Right renal cortex interstitium (tissue), 3 donors: ENCODE measurements at places on chromosomes 13 and 19. TPM values are rescaled to one million over a fixed set of nuclear protein-coding genes. Genes with fewer than 3 reads are reported as not detected.

DNA sequence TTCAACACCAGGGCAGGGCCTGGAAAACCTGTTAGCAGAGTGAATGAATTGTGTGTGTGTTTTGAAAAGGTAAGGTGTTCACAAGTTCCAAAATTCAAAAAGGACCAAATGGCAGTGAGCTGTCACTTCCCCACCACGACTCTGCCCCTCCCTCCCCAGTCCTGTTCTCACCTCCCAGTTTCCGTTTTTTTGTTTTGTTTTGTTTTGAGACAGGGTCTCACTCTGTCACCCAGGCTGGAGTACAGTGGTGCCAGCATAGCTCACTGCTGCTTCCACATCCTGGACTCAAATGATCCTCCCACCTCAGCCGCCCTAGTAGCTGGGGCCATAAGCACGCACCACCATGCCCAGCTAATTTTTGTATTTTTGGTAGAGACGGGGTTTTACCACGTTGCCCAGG is 20.3 kb upstream of the BCL3 start:
- no peak for DNase-seq

- DNase-seq: no peak
Measured at GRCh38 chr19:1400281-1401137, 833 bp downstream of the GAMT start.

DNA sequence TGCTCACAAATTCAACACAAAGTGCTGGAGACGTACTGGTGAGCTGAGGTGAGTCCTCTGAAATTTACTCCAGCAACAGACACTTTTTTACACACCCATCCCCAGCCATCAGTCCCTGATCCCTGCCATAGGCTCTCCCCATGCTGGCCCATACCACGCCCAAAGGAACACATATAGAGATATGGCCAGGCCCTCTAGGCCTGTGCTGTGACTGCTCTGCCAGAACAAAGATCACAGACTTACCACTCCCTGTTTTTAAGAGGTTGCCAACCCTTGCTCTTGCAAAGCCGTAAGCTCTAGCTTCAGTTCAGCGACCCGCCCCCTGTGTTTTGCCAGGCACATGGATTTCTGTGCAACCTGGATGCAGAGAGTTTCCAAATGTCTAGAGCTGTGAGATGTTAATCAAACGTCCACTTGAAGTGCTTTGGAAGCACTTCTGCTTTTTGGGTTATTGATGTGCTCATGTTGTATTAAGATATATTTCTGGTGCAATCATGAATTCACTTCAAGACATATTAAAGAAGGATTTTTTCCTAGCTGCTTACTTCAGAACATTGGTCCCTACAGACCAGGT is 59.7 kb downstream of the DLEU7 start:
- DNase-seq: no peak

- no peak for DNase-seq
Measured at GRCh38 chr19:49347835-49348234, 12.6 kb downstream of the CD37 start.

DNA sequence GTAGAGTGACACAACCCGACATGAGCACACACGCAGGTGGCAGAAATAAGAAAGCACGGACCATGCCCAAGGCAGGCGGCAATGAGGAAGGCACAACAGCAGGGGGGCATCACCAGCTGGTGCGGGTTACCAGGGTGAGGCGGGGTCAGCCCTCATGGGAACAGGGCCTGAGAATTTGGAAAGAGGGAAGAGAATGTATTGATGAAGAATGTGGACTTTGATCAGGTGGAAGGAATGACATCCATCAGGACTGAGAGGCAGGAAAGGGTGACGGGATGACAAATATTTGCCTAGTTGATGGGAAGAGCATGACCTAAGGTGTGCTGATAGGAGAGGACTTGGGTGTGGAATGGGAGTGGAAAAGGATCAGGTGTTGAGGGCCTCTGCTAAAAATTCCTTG is 177.5 kb downstream of the ABCC4 start:
- DNase-seq: no peak

DNA sequence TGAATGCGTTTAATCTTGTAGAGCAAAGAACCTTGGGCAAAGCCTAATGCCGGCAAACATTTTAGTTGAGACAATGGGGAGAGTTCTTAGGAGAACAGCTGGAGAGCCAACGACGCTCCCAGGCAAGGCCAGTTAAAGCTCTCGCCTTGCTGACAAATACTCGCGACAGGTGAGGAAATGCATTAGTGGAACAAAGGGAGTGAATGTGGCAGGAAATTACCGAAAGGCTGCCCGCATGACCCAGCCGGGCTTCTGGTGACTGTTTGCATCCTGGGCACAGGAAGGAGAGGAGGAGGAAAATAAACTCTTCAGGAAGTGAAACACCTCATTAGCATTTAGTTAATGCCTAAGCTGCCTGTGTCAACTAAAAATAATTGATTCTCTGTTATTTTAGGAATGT is 74.6 kb downstream of the SHISA2 start:
- DNase-seq: no peak

DNA sequence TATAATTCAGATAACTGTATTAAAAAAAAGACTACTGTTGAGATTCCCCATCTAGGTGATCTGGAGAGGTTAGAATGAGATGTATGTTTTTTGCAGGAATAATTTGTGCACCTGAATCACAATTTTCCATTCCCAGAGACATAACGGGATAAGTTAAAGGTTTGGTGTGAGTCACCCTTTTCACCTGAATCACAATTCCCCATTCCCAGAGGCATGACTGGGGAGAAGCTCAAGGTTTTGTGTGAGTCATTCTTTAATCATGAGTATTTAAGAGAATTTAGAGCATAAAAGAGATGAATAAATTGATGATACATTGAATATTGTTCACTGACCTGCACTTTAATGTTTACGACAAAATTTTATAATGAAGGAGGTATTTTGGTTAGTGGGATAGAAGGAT is 9.0 kb downstream of the OR7A5 start:
- no peak for DNase-seq

- no peak for DNase-seq
Measured at GRCh38 chr19:34494601-34495000, 13.0 kb downstream of the WTIP start.

DNA sequence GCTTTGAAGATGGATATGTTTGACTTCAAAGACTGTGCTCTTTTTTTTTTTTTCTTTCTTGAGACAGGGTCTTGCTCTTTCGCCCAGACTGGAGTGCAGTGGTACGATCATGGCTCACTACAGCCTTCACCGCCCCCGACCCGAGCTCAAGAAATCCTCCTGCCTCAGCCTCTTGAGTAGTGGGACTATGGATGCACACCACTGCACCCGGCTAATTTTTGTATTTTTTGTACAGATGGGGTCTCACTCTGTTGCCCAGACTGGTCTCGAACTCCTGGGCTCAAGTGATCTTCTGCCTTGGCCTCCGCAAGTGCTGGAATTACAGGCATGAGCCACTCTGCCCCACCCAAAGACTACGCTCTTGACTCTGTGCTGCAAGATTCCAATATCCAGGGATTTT is 50.4 kb downstream of the SPTBN4 start:
- DNase-seq: no peak

- no peak for DNase-seq
Measured at GRCh38 chr19:58166708-58167280, 16.1 kb upstream of the ZNF274 start.

GRCh38 chr19:32401992-32402391 is 3.6 kb upstream of the DPY19L3 start:
- DNase-seq: no peak

DNA sequence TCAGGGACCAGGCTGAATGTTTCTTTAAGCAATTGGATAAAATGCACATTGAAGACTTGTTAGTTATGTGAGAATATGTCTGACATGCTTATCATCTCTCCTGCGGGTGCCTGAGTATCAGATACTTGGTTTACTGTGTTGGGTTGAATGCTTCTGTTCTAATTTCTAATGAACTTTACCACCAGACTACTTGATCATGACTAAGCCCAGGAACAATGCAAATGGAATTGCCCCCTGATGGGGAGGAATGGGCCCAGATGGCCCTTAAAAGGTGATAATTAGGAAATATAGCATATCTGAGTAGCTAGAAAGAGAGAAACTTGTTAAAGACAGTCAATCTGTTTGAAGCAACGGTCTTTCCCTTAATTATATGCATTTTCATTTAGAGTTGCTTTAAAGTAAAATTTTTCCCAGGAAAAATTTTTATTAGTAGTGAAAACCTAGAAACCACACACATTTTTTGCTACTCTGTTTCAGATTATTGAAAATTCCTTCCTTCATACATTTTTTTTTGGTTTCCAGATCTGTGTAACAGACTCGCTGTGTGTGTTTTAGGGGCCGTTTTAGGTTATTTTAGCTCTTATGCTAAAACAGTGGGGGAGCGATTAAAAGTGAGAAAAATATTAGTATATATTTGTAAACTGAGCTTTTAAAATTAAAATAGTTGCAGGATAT is 186.6 kb downstream of the TM9SF2 start:
- DNase-seq: no peak

- DNase-seq: no peak
Measured at GRCh38 chr13:21310220-21310619, 133.8 kb downstream of the MRPL57 start.

DNA sequence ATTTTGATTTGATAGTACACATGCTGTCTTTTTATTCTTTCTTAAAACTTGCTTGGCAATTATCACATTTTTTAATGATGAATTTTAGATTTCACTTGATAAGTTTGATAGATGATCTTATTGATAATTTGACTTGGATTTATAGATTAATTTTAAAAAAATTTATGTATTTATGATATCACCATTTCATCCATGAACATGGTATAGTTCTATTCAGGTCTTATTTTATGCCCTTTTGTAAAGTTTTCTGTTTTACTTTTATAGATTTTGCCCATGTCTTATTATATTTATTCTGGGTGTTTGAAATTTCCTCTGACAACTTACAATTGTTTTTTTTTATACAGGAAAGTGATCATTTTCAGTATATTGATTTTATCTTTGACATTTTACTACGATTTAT is 39.5 kb downstream of the ZNF536 start:
- no peak for DNase-seq

DNA sequence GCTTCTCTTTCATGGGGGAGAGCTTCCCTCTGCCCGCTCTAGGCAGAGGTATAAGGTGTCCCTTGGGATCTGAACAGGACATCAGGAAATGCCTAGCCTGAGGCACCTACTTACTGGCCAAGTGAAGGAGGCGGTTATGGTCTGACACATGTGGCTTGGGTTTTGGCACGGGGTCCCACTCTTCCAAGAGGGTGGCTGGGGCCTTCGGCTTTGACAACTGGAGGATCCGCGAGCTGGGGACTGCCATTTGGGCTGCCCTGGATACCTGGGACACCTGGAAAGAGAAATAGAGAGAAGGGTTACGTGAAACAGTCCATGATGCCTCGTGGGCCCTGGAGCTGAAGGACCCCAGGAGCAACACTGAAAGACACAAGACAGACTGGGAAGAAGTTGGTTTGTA is 22.4 kb upstream of the MIER2 start:
- DNase-seq: no peak

- no peak for DNase-seq
Measured at GRCh38 chr19:10889880-10890279, 18.5 kb downstream of the CARM1 start.

DNA sequence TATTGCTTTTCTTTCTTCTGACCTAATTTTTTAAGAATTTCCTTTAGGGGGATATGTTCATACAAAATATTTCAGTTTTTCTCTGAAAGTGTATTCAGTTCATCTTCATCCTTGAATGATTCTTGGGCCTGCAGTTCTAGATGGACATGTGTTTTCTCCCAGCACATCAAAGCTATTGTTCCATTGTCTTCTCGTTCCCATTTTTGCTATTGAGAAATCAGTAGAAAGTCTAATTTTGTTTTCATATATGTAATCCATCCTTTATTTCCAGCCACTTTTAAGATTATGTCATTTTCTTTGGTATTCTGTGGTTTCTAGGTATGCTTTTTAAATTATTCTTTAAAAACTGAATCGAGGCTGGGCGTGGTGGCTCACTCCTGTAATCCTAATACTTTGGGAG is 15.8 kb upstream of the GRAMD1A start:
- DNase-seq: no peak

- no peak for DNase-seq
Measured at GRCh38 chr13:28659621-28659970, 666 bp downstream of the POMP start.

DNA sequence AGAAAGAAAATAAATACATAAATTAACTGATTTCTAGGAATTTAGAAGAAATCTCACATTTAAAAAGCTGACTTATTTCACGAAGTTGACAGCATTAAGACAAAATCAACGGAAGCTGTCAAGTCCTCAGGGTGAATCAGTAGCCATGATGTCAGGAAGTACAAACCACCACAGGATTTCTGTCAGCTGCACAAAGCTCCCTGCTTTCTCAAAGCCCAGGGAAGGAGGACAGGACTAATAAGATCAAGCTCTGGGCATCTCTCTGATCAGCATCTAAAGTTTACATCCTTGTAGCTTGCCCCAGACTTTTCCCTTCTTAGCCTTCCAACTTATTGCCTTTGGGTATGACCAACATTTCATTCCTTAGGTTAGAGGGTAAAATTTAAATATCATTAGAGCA is 9.4 kb downstream of the DCT start:
- DNase-seq: no peak

DNA sequence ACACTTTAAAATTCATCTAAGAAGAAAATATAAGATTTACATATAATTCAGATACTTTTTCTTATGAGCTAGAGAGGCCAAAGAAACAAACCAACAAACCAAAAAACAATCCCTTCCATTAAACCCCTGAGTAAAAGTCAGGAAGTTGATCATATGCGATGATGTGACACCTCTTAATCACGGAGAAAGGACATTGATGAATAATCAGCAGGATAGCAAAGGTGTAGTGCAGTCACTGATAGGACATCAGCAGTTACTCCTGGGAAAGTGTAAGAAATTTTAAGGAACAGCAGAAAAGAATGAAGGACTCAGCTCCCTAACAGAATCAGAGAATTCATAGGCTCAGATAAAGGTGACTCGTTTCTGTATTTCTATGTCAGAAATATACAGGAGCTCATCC is 202.4 kb upstream of the EDNRB start:
- no peak for DNase-seq

DNA sequence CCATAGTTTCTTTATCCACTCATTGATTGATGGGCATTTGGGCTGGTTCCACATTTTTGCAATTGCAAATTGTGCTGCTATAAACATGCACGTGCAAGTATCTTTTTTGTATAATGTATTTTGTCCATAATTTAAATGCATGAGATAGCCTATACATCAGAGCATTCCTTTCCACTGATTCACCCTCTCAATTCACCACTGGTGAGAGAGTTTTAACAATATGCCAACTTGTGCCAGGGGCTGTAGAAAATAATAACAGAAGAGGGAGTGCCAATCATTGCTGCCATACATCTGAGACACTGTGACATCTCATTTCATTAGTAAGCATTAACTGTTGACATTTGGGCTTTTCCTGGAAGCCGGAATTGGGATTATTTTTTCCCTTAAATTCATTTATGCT is 125.1 kb downstream of the RAP2A start:
- no peak for DNase-seq

GRCh38 chr13:107130566-107130965 is 562.6 kb upstream of the ARGLU1 start:
- DNase-seq: no peak

IL27RA gene
- 6.9 TPM for polyA plus RNA-seq

NKPD1 gene
- polyA plus RNA-seq: 0.11 TPM

MADCAM1 gene
- polyA plus RNA-seq: 2.3 TPM

CGB3 gene
- polyA plus RNA-seq: not detected

NRTN gene
- polyA plus RNA-seq: 1.8 TPM

TMIGD2 gene
- 0.14 TPM for polyA plus RNA-seq

ZNF708 gene
- 20.9 TPM for polyA plus RNA-seq

ZNF564 gene
- polyA plus RNA-seq: 15.4 TPM

C1QTNF9B gene
- polyA plus RNA-seq: 0.60 TPM

POLRMT gene
- 58.1 TPM for polyA plus RNA-seq

PRTN3 gene
- 1.6 TPM for polyA plus RNA-seq
